Right cardiac atrium (tissue), 5 donors: ENCODE measurements at places on chromosomes 11 and 22. TPM values are rescaled to one million over a fixed set of nuclear protein-coding genes. Genes with fewer than 3 reads are reported as not detected.

GRCh38 chr11:116114198-116114651 is 610.0 kb upstream of the CADM1 start:
- DNase-seq, result no peak

DNA sequence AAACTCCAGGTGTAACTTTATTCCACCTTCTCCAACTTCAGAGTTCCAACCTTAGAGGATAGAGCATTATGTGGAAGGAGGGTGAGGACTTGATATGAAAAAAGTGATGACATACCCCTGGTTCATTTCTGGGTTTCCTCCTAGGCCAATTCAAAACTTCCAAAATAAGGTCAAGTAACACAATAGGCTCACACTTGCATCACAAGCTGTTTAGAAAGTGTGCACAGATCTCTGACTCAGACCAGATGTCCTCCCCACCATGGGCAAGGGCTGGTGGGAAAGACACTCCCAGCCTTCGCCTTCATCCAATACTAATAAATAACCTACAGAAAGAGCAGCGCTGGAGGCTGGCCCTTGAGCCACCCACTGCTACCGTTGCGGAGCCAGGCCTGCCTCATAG is 5.8 kb upstream of the BUD13 start:
- no peak for DNase-seq

DNA sequence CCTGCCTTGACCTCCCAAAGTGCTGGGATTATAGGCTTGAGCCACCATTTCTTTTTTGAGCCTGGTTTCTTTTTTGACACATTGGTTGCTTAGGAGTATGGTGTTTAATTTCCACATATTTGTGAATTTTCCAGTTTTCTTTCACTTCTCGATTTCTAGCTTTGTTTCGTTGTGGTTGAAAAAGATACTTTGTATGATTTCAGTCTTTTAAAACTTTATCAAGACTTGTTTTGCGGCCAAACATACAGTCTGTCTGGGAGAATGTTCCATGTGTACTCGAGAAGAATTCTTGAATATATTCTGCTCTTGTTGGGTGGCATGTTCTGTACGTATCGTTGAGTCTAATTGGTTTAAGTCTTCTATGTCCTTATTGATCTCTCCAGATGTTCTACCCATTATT is 20.8 kb downstream of the SHANK3 start:
- no peak for DNase-seq

DNA sequence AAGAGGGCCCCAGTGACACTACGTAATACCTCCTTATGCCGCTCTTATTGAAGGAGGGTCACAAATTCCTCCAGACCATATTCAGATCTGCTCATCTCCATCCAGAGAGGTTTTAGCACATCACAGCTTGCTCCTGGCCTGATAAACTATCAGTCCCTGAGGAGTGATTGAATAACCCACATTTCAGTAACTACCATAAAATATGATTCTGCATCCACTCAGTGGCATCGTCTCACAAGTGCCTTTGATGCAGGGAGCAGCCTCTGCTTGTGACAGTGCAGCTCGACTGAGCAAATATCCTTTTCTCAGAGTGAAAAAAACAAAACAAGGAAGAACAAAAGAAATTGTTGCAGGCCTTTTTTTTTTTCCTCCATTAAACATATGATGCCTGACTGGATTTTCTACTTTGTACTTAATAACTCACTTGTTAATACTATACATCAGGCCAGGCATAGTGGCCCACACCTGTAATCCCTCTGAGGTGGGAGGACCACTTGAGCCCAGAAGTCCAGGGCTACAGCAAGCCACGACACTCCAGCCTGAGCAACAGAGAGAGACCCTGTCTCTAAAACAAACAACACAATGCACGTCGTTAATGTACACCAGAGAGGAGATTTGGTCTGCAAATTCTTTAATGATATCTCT is 64.5 kb downstream of the DDX10 start:
- no peak for DNase-seq

GRCh38 chr11:71059662-71060061 is 192.7 kb downstream of the SHANK2 start:
- no peak for DNase-seq

- DNase-seq, result no peak
Observed at GRCh38 chr22:33923660-33924246, 3.5 kb upstream of the LARGE1 start.

APOA4 gene
- not detected for total RNA-seq

GRCh38 chr11:17892409-17892808 is 120.4 kb downstream of the SERGEF start:
- no peak for DNase-seq

RBM14 gene
- 35.4 TPM for total RNA-seq

GRCh38 chr11:60887556-60887955 is 18.8 kb downstream of the PRPF19 start:
- DNase-seq, result peak; percentile 55

ASCL2 gene
- 0.51 TPM for total RNA-seq

DNA sequence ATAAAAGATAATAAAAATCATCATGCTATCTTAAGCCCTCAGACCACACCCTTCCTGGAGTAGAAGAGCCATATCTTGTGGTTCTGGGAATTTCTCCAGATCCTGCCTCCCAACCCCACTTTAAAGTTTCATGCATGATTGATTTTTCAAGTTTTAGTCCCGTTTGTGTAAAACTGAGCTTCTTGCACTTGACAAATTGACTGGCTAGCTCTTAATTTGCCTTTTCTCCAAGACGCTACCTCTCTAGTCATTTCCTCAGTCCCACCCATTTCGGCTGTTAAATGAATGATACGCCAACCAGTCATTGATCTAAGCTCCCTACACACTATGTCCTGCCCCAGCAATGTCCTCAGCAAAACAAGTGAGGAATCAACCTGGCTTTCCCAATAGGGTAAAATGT is 71.8 kb upstream of the TEAD1 start:
- no peak for DNase-seq

NAALAD2 gene
- total RNA-seq, result 1.8 TPM

GRCh38 chr11:77147668-77148321 is 19.7 kb downstream of the MYO7A start:
- no peak for DNase-seq

DNA sequence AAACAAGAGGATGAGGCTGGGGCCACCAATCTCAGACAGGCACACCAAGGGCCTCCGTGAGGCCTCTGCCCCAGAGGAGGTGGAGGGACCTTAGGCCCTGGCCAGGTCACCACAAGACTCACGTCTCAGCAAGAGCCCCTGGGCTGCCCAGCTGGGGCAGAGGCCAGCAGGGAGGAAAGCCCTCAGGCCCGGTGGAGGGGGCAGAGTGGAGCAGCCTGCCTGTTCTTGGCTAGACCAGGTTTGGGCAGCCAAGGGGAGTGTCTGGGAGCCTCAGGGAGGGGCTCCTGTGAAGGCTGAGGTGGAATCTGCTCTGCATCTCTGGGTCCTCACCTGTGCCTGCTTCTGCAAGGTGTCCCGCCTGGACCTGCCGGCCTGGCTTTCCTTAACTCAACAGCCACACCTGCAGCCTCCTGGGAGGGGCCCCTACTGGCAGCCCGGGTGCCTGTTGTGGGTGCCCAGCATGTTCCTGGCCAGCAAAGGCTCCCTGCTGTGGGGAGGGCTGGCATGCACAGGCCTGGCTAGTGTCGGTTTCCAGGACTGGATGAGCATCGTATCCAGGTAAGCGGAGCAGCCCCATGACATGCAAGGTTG is 11.9 kb downstream of the TTLL12 start:
- no peak for DNase-seq

TLCD5 gene
- total RNA-seq, result 17.0 TPM

DNA sequence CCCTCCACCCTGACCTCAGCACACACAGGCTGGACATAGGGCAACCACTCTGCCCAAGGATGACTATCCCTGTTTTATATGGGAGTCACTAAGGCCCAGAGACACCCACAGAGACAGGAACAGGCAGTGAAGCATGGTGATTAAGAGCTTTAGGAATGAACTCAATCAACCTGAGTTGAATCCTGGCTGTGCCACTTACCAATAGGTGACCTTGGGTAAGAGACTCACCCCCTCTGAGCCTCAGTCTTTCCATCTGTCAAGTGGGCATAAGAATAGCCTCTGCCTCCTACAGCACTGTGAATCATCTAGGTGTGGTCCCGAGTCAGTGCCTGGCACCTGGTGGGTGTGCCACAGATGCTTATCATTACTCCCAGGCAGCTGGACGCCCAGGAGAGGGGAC is 6.8 kb downstream of the CRYBB1 start:
- DNase-seq, result no peak

DNA sequence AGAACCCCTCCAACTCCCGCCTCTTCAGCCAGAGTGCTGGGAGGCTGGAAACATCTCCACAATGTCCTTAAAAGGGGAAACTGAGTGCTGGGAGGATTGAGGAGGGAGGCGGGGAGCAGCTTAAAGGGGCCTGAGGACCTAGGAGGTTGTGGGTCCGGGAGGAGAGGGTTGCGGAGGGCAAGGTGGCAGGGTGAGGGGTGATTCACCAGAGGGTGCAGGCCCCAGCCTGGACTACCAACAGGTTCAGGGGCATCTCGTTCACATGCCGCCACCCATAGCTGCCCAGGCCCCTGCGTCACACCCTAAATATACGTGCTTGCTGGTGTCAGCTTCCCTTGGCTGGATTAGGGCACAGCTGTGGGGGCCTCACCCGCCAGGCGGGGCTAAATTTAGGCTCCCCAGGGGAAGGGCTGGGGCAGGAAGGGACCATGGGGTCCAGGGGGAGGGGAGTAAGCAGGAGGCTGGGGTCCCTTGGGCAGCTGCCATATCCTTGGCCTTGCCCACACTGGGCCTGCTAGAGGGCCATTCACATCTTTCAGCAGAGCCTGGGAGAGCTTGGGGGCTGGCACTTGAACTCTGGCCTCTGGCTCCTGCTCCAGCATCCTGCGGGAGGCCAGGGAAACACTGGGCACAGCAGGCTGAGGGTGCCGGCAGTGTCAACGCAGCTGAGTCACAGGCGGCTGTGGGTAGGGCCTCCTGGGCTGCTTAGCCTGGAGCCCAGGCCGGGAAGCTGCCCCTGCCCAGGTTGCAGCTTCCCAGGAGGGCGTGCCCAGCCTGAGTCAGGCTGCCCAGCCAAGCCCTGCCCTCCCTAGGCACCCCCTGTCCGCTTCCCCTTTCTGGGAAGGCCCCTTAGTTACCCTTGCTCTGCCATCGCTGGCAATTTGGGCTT is 1.3 kb downstream of the EHBP1L1 start:
- peak; percentile 84 for DNase-seq

DNA sequence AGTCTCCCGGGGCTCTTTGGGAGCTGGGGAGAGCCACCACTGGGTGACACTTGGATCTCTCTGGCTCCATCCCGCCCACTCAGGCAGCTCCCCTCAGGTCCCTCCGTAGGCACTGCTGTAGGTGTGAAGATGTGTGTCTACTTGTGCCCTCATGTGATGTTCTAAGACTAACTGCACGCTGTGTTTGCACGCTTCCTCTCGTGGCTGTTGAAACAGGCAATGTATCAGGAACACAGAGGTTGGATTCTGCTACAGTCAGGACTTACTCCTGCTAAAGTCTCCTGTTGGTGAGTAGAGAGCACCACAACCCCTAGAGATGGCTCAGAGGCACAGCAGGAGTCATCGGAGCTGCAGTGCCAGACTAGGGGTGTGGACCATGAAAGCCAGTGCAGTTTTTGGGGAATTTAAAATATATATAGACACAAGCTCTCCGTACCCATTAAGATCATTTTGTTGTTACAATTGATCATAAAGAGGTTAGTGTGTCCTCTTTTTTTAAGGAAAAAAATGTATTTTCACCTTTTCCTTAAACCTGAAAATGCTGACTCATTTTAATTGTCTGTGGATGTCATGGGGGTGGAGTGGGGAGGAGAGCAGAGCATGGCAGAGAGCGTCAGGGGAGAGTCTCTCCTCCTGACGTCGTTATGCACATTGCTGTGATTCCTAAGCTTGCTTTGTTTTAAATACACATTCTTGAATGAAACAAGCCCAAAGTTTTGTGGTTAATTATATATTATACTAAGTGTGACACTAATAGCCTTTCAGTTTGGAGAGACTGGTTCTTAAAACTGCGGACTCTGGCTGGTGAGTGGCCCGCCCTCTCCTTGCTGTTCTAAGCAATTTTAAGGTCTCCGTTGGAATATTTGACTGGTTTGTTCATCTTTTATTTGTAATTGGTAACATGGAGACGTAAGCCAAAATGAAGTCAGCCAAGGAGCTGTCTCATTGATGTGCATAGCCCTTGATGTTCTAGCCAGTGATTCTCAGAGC is 16.2 kb upstream of the CTTN start:
- DNase-seq, result no peak

CYTH4 gene
- total RNA-seq, result 5.5 TPM

TAF6L gene
- 9.4 TPM for total RNA-seq

- DNase-seq, result no peak
Observed at GRCh38 chr22:20471126-20471833, 24.3 kb downstream of the KLHL22 start.

DNA sequence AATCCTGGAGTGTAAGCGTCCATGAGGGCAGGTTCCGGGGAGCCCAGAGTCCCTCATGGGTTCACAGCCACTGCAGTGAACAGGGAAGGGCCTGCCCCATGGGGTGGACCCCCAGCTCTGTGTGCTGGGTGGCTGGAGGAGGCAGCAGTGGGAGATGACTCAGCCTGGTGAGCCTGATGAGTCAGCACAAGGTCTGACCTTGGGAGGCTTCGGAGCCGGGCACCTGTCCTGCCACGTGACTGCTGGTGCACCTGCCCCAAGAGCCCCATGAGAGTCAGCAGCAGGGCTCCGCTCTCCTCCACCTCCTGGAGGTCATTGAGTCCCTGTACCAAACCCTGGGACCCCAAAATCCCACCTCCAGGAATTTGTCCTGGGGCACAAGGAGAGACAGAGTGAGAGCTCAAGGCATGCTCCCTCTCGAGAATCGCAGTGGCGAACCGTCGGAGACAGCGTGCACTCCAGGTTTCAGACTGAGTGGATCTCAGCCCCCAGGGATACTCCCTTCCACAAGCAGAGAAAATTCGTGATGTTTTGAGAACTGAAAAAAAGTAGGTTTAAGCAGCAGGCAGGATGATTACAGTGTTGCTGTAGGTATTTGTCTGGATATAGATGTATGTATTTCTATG is 1221.7 kb downstream of the BRD1 start:
- peak; percentile 26 for DNase-seq

- peak; percentile 76 for DNase-seq
Observed at GRCh38 chr22:50302041-50302541, 5.4 kb downstream of the PLXNB2 start.

MAJIN gene
- total RNA-seq, result not detected

SCGB1A1 gene
- total RNA-seq, result not detected

DNA sequence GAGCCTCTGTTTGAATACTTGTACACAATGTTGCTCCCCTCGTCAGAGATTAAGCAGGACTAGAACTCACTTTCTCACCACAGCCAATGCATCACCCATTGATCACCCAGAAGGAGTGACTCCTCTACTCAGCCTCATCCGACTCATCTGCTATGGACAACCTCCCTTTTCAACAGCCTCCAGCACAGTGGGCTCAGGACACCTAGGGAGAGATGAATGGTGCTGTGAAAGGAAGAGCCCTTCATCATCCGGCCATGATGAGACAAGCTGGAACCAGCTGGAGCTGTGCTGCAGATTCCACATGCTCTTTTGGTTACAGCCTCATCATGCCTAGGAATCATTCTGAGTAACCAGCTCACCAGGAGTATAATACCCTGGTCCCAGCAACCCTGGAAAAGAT is 15.5 kb downstream of the C11orf91 start:
- DNase-seq, result no peak
